ENCODE measurements at places on chromosomes 5 and 9. TPM values are rescaled to one million over a fixed set of nuclear protein-coding genes. Genes with fewer than 3 reads are reported as not detected.

The ADGRV1 gene
- total RNA-seq = 0.63 TPM

The DENND4C gene
- 13.6 TPM for total RNA-seq

The CTXN3 gene
- not detected for total RNA-seq

The PCDHGB4 gene
- 0.21 TPM for total RNA-seq

The C9orf57 gene
- total RNA-seq = not detected

The DNM1 gene
- total RNA-seq = 1.5 TPM

The MARCOL gene
- total RNA-seq = not detected

The ARID3C gene
- total RNA-seq = 0.14 TPM

The PKD2L2 gene
- total RNA-seq = not detected

The GPR150 gene
- 0.56 TPM for total RNA-seq

The ZNG1F gene
- total RNA-seq = 10.2 TPM

The SLC2A6 gene
- 3.2 TPM for total RNA-seq

The DTWD2 gene
- 2.2 TPM for total RNA-seq

The LCP2 gene
- total RNA-seq = 283 TPM

The ZNF608 gene
- total RNA-seq = not detected

The SMIM27 gene
- 15.6 TPM for total RNA-seq

The ANKRD31 gene
- 0.47 TPM for total RNA-seq

The PROP1 gene
- not detected for total RNA-seq

The TIMD4 gene
- 15.1 TPM for total RNA-seq

The TMEM215 gene
- total RNA-seq = not detected

The PARP8 gene
- total RNA-seq = 20.9 TPM

The NKD2 gene
- 3.3 TPM for total RNA-seq

The NMUR2 gene
- not detected for total RNA-seq

The WDR31 gene
- total RNA-seq = 2.7 TPM

The CDX1 gene
- not detected for total RNA-seq

The LRRTM2 gene
- 0.07 TPM for total RNA-seq

The GTF3C5 gene
- 92.3 TPM for total RNA-seq

The NTNG2 gene
- total RNA-seq = 1.6 TPM

All from activated CD4-positive, alpha-beta T cell treated with anti-CD3 and anti-CD28 coated beads, Interleukin-2, amount 10 ng/mL, durations not matched to agents 24 days and 14 days (primary cell).